Type B pancreatic cell (in vitro differentiated cells): ENCODE measurements at places on chromosomes 4 and X. TPM values are rescaled to one million over a fixed set of nuclear protein-coding genes. Genes with fewer than 3 reads are reported as not detected.

CLIC2 gene
- total RNA-seq: 0.43 and 1.3 TPM in 2 replicates

NLRP2B gene
- not detected in 2 replicates for total RNA-seq

FSTL5 gene
- 3.6 and 9.5 TPM in 2 replicates for total RNA-seq

NUDT11 gene
- 6.1 and 19.3 TPM in 2 replicates for total RNA-seq

- no peak overlapping the region for H3K27ac ChIP-seq
- H3K36me3 ChIP-seq: no peaks in the 10 kb centered on the region
- no peak for DNase-seq
These were observed 1.7 kb upstream of the GPR143 start for GRCh38 chrX:9767375-9767774.

DNA sequence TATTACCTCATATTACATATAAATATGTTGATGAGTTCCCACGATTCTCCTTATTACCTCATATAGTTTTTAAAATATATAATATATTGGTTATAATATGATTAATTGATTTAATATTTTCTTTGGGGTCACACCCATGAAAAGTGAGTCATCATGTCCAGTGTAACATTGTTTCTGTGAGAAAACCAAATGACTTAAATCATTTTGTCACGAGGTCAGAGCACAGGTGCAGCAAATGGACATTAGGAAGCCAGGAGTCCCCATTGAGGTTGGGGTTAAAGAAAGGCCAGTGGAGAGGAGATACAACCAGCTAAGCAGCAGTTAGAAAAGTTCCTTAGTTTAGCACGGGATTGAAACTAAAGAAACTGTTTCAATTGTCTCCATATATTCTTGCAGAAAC is 133.9 kb upstream of the RAPGEF2 start:
- DNase-seq: no peak
- H3K27me3 ChIP-seq: no peaks in the 10 kb centered on the region
- H3K4me1 ChIP-seq: peaks cover 16% of the 10 kb centered on the region
- H3K27ac ChIP-seq: no peak overlapping the region
- H3K4me3 ChIP-seq: no peak overlapping the region
- H3K36me3 ChIP-seq: no peaks in the 10 kb centered on the region

GRCh38 chrX:153761863-153762262 is 2.2 kb upstream of the PLXNB3 start:
- no peaks in the 10 kb centered on the region for H3K36me3 ChIP-seq
- no peaks in the 10 kb centered on the region for H3K4me1 ChIP-seq
- no peak overlapping the region for H3K4me3 ChIP-seq
- H3K27me3 ChIP-seq: peaks cover 5% of the 10 kb centered on the region
- DNase-seq: no peak
